ENCODE measurements at places on chromosomes 6 and 20.

GRCh38 chr6:43263314-43264178 lies 20.3 kb downstream of the TTBK1 start:
- peak; percentile 77 for DNase-seq

- no peak for DNase-seq
Observed at GRCh38 chr6:67358241-67358640, 1276.8 kb upstream of the ADGRB3 start.

DNA sequence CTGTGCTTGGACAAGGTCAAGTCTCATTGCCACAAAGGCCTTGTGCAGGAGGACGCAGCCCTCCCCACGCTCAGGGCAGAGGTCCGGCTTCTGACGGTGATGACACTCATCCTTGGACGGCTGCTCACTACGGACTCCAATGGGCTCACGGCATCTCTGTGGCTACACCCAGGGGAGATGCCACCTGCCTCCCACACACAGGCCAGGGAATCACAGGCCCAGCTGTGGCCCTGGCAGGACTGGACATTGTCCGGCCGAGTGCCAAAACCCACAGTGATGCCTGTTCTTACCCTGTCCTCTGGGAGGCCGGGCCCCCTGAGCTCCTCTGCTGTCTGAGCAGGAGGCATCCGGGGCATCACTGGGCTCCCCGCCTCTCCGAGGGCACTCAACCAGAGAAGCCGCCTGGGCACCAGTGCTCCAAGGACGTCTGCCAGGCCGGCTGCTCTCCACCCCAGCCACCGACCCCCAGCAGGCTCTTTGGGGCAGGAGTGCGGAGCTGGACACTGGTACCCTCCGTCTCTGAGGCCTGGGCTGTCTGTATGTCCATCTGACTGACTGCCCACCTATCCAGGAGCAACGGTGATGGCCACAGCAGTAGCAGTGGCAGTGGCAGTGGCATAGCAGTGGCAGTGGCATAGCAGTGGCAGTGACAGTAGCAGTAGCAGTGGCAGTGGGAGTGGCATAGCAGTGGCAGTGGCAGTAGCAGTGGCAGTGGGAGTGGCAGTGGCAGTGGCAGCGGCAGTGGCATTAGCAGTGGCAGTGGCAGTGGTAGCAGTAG lies 1.9 kb downstream of the RBBP8NL start:
- no peak for DNase-seq

DNA sequence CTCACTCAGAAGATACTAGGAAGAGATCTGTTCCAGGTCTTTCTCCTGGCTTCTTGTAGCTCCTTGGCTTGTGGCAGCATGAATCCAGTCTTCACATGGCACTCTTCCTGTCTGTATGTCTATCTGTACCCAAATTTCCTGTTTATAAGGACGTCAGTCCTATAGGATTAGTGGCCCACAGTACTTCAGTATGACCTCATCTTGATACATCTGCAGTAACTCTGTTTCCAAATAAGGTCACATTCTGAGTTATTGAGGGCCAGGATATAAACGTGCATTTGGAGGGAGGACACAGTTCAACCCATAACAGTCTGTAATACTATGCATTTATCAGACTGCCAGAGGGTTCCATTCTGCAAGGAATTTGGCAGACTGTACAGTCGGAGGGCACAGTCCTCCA lies 57.6 kb upstream of the DYNLRB1 start:
- no peak for DNase-seq

GRCh38 chr20:46563170-46563859 lies 12.9 kb upstream of the OCSTAMP start:
- no peak for DNase-seq

DNA sequence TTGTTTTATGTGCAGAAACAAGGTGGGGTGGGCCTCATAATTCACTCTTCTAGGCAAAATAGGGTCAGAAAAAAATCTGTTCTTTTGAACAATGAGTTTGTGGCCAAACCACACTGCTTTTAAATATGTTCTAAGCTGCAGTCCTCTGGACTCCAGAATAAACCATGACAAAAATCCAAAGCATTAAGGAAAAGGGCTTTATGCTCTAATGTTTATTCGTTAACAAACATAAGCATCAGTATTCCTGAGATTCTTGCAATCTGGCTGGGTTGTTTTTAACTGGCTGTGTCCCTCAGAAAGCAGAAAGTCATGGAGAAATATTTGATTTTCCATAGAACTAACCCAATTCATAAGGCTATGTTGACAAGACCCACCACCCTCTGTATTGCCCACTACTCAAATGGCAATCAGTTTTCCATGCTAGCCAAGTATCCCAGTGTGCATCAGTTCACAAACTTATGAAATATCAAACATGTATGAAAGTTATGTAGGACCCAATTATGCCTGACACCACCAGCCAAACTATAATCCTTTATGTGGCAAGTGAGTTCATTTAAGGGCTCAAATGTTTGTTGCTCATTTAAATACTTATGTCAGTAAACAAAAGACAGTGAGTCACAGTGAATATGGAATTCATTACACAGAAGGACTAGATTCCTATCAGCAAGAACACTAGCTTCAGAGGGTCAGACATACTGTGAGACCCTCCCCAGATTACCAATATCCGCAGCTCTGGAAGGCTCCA lies 45.1 kb downstream of the PKHD1 start:
- no peak for DNase-seq

DNA sequence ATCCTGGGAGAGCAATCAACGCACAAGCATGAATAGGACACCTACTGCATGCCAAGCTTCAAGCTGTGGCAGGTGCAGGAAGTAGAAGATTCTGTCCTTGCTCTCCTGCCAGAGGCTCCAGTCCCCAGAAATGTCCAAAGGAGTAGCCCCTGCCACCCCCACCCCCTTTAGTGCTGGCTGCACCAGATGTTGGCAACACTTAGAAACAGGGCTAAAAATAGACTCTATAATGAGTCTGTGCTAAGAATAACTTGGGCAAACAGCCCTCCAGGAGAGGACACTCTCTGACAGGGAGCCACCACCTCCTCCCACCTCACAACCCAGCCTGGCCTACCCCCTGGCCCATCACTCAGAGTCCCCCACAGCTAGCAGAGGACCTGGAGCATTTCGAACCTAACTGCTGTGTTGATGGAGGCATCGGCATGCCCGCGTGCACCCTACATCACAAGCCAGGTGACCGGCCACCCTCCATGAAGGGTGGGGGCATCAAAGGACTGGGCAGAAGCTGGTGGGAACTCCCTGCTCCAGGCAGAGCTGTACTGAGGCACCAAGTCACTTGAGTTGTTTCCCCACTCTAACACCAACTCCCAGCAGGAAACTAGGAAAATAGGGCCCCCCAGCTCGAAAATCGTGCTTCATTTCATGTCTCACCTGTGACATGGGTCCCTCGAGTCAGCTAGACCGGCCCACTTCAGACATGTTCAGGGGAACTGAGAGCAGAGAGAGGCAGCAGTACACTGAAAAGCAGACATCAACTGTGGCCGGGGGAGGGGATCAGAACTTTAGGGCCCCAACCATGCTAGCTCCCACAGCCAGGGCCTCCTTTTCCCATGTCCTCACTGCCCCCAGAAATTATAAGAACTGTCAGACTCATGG lies 18.7 kb downstream of the TFEB start:
- DNase-seq = no peak

DNA sequence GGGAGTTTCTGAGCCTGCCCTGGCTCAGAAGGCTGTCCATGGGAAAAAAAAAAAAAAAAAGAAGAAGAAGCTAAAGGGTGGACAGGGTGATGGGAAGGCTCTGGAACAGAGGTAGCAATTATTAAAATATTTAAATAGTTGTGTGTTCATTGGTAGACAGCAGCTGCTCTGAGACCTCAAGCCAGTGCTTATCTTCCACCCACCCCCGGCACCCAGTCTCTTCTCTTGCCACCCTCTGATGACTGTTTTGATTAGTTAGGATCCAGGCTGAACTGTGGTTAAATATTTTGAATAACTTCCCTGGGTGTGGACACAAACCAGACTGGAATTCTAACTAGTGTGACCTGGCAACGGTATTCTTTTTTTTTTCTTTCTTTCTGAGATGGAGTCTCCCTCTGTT lies 16.9 kb upstream of the SRSF3 start:
- no peak for DNase-seq

- DNase-seq = no peak
Observed at GRCh38 chr20:25692499-25692898, 4.2 kb downstream of the ZNF337 start.

DNA sequence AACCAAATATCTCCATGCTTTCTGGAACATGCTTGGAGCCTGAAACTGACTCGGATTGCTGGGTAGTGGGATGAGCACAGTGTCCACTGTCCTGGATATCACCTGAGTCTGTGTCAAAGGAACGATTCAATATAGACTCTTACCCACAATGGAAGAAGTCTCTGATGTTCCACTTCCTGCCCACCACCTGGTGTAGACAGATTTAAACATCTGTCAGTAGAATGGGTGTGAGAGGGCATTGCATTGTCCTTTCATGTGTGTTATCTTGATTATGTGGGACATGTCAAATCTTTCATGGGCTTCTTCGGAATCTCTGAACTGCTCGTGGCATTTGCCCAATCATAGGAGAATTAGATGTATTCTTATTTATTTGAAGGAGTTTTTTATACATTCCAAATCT lies 20.8 kb downstream of the ULBP3 start:
- DNase-seq = no peak

DNA sequence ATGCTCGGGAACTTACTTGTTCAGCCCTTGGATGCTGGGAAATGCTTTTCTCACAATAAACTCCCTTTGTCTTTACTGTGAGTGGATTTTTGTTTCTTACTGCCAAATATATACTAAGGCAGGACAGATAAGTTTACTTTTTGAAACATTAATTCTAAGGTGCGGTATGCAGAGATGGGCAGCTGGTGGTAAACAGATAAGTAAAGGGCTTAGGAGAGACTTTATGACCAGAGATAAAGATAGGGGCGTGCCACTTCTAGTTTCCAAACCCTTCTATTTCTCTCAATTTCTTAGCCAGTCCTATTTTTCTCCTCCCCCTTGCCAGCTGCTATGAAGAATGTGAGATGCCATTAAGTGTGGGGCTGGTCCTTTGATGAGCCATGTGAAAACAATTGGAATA lies 16.3 kb downstream of the SAMD3 start:
- no peak for DNase-seq

GRCh38 chr6:150336299-150336698 lies 32.5 kb upstream of the IYD start:
- DNase-seq = no peak

DNA sequence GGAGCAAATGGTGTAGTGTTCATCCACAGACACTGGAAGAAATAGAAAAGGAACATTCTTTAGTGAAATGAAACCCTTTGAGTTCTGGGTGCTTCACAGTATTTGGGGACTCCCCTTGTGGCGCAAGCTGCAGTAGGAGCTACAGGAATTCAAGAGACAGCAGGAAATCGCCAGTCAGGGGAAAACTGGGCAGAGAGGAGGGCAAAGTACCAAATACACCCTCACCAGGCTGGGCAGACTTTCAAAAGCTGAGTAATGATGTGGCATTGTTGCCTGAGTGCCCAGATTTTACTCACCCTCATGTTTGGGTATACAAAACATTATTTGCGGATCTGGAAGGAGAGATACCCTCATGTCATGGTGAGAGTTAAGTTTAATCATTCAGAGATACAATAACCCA lies 97.9 kb downstream of the SOD2 start:
- DNase-seq = no peak

DNA sequence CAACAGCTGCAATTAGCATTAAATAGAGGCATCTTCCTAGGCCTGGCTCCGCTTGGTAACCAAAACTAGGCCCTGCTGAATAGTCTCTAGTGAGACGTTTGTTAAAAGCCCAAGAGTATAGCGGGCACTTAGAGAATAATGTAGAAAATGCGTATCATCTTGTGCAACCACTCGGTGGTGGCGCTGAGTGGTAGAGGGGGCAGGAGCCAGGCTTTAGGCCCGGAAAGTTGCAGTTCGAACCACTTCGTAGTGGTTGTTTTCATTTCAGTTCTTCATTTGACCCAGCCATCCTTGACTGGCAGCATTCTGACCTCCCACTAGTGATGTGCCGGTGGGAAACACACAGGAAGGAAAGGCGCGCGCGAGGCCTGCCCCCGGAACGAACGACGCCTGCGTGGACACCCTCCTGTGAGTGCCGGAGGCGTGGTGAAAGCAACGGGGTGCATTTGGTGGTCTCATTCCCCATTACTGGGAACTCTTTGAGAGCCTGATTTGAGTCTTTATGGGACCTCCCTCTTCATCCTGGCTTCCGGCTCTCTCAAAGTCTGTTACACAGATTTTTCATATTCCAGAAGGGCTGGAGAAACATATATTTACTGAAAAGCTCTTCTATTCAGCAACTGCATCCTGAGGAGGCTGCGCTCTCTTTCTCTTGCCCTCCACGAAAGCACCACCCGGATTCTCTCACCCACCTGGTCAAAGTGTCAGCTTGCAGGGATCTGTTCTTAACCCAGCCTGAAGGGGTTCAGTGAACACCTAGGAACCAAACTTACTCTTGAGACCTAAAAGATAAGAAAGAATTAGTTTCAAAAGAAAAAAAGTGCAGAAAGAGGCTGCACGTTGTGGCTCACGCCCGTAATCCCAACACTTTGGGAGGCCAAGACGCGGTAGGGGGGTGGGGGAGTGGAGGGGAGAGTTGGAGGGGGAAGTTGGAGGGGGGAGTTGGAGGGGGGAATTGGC lies 18.2 kb downstream of the GPX5 start:
- DNase-seq = peak; percentile 32

DNA sequence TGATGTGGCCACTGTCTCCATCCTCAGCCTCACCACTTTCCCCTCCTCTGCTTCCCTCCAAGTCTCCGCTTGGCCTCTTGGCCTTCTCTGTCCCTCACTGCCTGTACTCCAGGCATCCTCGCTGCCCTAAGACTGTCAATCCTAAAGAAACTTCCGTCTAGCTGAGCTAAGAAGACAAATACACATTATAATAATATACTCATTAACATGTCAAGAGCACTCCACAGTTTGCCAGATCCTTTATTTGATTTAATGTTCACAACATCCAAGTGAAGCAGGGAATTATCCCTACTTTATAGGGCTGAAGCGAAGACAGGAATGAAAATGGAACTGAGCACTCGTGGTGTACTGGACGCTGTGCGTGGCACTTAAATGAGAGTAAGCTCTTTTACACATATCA lies 72.4 kb upstream of the SLC22A23 start:
- no peak for DNase-seq

DNA sequence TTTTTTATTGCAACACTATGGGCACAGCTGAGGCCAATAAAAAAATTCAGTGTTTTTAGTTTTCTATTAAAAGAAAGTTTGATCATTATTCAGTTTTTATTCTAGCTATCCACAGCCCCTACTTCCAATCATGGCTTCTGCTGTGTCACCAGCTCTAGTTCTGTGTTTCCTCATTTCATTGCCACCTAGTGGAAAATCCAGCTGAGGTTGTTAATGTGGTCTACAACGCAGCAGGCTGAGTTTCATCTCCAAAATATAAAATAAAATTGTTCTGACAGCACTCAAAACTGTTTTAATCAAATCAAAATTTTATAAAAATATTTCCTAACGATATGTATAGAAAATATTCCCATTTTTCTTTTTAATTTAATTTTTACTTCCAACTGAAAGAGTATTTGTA lies 13.6 kb downstream of the COL9A1 start:
- no peak for DNase-seq

- no peak for DNase-seq
Observed at GRCh38 chr20:13821876-13822275, 37.0 kb downstream of the NDUFAF5 start.

- no peak for DNase-seq
Observed at GRCh38 chr20:20967564-20968184, 138.5 kb downstream of the LINC00237 start.

- no peak for DNase-seq
Observed at GRCh38 chr6:20572940-20573339, 38.7 kb downstream of the CDKAL1 start.
